Stimulated activated CD8-positive, alpha-beta memory T cell treated with anti-CD3 and anti-CD28 coated beads, Interleukin-7, amount 100 ng/mL, for 1 hour (primary cell): ENCODE measurements at places on chromosomes 2 and 18.

- no peak for DNase-seq
Observed at GRCh38 chr2:223956300-223956699, 963 bp upstream of the MRPL44 start.

DNA sequence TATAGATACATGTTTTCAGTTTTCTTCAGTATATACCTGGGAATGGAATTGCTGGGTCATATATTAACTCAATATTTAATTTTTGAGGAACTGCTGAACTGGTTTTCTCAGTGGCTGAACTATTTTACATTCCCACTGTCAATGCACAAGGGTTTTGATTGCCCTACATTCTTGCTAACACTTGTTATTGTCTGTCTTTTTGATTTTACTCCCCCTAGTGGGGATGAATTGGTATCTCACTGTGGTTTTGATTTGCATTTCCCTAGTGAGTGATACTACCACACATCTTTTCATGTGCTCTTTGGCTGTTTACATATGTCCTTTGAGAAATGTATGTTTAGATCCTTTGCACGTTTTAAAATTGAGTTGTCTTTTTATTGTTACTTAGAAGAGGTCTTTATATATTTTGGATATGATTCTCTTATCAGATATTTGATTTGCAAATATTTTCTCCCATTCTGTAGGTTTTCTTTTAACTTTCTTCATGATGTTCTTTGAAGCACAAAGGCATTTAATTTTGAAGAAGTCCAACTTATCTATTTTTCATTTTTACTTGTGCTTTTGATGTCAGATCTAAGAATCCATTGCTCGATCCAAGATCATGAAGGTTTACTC is 36.2 kb downstream of the ASB1 start:
- no peak for DNase-seq

GRCh38 chr18:28267878-28268625 is 91.1 kb upstream of the CDH2 start:
- DNase-seq: no peak

- DNase-seq: no peak
Observed at GRCh38 chr2:64929333-64929732, 59.9 kb upstream of the SLC1A4 start.

DNA sequence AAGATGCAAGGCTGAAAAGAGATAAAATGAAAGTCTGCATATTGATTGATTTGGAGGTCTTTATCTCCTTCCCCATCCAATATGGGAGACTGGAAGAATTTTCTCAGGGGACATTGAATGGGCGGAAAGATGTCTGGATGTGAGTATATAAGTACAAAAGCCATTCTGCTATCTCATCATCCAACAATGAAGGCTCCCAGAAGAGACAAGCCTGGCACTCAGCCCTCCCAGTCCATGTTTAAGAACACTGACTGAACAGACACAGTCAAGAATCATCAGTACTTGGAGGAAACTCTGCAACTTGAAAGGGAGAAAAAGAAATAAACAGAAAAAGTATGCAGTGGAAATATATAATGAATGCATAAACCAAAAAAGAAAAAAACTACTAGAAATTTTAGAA is 80.9 kb downstream of the PTRHD1 start:
- DNase-seq: no peak

- no peak for DNase-seq
Observed at GRCh38 chr2:131425231-131425941, 50.5 kb upstream of the TUBA3D start.
